Fibroblast of upper back skin (primary cell): ENCODE measurements at places on chromosomes 16 and 17.

- DNase-seq: no peak
These were observed 559.9 kb upstream of the HSBP1 start for GRCh38 chr16:83247767-83248372.

- no peak for DNase-seq
These were observed 484 bp upstream of the NUDT7 start for GRCh38 chr16:77721752-77722308.

DNA sequence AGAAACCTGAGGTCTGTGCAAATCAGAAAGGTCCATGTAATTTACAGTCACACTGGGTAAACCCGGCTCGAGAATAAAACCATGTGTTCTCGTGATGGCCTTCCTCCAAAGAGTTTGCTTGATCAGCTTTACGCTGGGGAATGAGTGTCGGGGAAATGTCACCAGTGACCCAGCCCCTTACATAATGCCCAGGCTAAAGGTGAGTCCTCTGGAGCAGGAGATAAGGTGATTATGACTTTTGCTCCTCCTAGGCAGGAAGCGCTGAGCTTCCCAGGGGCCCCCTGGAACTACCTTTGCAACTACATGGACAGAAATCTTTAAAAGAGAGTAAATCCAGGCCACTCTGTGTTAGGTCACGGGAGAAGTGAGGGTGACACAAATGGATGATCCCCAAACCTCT, 15.7 kb downstream of the SLC6A4 start:
- no peak for DNase-seq

DNA sequence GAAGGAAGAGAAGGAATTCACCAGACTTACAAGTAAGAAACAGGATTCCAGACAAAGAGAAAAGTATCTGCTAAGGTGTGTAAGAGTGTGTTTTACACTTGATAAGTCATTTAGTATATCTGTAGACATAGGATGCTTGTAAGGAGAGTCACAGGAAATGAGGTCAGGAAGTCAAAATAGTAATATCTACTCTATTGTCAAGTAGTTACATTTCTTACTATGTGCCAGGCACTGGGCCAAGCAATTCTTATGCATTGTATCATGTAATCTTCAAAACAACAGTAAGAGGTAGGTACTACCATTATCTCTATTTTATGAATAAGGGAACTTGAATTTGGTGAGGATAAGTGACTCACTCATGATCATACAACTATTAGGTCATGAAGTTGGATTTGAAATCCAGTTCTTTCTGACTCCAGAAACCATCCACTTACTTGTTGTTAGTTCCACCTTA, 129.1 kb downstream of the SNX11 start:
- DNase-seq: peak; percentile 86

DNA sequence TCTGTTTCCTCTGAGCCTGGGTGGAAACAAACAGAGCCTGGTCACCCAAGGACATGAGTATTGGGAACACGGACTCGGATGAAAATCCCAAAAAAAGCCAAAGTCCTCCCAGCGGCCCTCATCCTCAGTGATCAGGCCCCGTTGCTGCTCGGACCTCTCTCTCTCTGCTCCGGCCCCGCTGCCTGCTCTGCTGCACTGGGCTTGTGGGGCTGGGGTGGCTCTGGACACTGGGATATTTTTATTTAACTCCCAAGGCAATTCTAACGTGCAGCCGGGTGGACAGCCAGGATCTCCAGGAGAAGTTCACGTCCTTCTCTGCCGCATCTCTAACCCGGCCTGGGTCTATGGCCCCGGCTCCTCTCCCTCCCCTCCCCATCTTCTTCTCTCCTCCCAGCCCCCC, 280.9 kb upstream of the TNRC6C start:
- no peak for DNase-seq

GRCh38 chr16:30049871-30050270, 15.7 kb upstream of the ALDOA start:
- DNase-seq: no peak

DNA sequence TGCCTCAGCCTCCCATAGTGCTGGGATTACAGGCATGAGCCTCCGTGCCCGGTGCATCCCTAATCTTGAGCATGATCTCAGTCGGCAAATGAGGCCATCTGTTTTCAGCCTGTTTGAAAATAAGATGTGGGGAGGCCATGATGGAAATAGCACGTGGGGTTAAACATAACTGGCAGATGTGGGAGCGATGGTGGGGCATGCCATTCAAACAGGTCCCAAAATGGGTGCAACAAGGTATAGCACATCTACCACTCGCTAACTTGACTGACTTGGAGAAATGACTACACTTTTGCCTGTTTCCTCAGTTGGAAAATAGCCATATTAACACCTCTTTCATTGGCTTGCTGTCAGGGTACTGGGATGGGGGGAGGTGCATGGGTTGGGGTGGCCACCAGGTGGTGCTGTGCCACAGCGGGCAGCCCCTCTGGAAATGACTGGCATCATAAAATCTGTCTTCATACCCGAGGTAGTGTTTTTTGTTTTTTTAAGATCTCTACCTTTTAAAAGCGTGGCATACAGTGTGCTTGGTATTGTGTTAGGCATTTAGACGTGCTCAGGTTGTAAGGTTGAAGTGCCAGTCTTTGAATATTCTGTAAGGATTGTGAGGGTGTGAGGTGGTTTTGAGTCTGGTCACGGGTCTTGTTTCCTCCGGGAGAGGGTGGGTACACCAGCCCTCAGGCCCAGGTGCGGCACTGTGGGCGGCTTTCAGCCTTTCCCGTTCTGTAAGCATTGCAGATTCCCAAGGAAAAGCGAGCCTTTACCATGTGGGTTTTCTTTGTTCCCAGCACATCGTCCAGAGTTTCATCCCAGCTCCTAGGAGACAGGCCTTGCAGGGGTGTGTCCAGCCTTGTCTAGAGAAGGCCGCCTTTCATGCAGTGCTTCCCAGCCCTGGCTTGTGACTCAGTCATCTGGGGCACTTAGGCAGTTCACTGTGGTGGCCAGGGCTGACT, 2.9 kb upstream of the TTYH2 start:
- DNase-seq: peak; percentile 57

GRCh38 chr16:27450196-27450549, 48.2 kb downstream of the IL21R start:
- DNase-seq: no peak

DNA sequence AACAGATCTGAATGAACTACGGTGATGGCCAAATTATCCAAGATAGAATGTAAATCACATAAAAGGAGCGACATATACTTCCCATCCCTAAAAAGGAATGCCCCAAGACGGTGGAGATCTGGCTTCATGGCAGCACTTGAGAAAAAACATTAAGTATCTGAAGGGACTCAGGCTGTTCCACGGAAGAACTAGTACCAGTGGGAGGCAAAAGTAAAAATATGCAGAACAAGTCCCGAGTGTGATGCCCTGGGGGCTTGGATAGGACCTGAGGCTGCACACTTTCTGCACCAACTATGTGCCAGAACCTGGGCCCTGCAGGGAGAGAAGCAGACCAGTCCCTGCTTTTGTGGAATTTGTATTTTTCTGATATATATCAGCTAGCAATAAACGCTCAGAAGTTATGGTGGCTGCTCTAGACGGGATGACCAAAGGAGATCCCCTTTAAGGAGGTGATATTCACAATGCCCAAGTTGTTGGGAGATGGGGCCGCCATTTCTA, 539 bp upstream of the CKLF start:
- no peak for DNase-seq

DNA sequence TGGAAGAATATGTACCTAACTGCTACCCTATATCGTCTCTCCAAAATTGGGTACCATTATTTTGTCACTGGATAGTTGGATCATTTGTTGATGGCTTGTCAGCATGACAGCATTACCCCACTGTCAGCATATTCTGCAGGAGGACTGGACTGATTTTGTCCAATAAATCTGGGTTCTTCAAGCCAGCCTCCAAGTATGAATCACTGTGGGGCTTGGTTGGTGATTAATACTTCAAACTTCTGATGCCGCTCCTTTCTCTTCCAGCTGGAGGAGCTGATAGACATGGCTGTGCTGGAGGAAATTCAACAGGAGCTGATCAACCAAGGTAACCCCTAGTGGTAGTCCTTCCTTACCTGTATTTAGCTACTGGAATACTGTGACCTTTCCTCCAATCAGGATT, 2.5 kb downstream of the RPAIN start:
- DNase-seq: peak; percentile 76

- DNase-seq: peak; percentile 15
These were observed 26.9 kb upstream of the TIMP2 start for GRCh38 chr17:78951967-78952551.

DNA sequence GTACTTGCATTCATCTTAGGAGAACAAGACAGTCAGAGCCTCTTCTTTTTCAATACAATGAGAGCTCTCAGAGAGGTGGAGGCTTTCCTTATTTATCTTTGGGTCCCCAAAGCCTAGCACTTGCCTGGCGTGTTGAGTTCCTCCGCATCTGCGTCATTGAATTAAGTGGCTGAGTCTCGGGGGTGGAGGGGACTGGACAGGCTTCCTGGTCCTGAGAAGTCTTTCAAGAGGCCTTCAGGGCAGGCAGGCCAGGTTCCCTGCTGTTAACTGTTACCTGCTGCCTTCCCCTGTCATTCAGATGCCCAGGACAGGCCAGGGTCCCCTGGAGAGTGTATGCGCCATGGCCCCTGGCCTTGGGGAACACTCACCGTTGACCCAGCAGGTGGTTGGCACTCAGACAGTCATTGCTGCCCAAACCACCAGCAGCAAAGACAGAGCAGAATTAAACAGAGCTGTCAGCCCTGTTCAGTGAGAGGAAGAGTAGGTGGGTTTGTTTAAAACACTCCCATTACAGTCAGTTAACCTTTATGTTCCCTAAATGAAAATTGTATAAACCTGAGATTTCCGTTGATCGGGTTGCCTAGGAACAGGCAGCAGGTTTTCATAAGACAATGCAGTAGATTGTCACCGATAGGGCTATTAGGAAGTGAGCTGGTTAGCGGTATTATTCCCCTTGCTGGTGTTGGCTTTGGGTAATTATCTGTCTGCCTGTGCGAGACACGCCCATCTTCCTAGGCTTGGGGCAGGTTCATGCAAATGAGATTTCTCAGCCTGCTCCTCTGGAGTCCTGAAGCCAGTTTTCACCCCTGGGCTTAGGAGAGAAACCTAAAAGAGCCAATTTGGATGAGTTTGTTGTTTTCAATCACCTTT, 132.7 kb downstream of the CCDC182 start:
- DNase-seq: no peak

DNA sequence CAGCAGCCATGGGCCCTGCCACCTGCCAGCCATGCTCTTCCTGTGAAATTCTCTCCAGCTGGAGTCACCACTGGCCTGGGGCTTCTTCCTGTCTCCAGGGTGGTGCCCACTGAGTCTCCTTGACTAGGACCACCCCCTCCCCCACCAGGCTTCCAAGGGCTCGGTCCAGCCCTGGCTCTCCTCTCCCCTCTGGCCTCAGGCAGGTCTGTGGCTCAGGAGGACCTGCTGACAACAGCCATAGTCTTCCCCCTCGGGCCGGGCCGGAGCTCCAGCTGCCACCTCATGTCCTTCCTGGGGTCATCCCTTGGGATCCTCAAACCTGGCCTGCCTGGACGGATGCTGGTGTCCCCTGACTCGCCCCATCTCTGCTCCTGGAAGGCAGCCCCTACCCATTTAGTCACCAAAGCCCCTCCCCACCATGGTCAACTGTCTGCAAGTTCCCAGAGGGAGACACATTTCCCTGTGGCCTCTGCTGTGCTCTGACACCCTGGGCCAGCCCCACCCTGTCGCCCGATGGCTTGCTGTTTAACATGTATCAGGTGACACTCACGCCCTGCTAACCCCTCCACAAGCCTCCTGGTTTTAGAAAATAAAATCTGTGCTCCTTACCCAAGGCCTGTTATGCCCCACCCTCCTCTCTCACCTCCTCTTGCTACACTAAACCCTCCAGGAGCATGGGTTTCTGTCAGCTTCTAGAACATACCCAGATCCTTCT, 186.2 kb downstream of the RBFOX3 start:
- DNase-seq: no peak

DNA sequence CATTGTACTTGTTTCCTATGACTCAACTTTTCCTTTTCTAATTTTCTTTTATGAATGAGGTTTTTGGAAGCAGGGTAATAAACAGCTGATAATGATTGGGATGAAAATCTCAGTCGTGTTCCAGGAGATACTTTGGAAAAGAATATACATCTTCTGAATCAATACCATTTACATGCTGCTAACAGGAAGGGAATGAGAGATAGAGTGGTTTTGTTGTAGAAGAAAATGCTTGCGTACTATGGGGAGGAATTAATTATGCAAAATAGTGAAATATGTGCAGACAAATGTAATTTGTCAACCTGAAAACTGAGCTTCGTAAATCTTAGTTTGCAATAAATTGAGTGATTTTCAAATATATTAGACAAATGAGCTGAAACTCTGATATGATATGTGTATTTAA, 24.0 kb upstream of the SHISA6 start:
- DNase-seq: no peak

DNA sequence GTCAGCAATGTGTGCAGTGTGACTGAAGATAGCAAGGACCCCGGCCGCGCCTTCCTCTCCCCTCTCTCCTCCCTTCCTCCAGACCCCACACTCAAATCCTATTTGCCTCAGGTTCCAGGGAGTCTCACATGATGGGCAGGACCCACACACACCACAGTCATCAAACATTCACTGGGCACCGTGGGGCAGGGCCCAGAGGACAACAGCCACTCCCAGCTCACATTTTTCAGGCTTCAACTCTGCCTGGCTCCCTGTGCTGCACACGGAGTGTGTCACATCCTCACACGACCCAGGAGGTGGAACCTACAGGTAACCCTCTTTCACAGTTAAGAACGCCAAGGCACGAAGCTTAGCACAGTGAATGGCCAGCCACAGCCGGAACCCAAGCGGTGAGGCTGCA, 30.5 kb downstream of the PEMT start:
- DNase-seq: no peak

DNA sequence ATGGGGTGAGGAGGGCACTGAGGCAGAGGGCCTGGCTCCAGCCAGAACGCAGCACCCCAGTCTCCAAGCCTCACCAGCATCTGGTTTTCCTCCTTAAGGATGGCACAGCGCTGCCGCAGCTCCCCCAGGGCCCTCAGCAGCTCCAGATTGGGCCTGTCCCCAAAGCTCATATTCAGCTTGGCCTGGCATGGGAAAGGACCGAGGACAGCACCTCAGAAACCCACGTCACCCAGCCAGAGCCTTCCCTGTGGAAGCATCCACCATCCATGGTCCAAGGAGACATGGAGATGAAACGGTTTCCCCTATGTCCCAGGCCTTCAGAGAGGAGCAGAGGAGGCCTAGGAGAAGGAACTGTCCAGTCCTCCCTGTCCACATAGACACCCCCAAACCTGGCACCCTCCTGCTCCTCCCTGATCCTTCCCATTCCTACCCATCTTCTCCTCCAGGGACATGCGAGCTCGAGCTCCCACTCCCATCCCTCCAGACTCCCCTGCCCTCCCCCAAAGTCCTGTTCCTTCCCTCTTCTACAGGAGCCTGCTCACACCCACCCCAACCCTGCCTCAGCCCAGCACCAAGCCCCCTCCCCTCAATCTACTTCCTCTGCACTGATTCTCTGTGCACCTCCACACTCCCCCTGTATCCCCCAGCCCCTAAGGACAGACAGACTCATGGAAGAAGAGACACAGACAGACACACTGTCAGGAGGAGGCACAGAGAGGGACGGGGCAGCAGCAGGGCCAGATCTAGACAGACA, 1.8 kb downstream of the TSPOAP1 start:
- no peak for DNase-seq

GRCh38 chr16:85443531-85443930, 169.6 kb upstream of the GSE1 start:
- DNase-seq: no peak
